ENCODE measurements at places on chromosomes 2 and 18.
A peak's percentile ranks its signal among the peaks of the same experiment; 100 is the strongest.

DNA sequence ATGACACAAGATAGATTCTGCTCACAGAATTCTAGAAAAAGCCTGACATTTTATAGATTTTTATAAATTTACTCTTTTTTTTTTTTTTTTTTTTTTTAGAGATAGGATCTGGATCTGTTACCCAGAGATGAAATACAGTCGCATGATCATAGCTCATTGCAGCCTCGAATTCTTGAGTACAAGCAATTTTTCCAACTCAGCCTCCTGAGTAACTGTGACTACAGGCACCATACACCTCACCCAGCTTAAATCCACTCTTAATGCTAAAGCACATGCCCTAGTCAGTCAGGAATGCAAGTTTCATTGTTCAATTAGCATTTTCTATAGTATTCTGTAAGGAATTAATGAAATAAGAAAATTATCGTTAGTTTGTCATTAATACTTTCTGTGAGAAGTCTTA lies 32.1 kb upstream of the WDR75 start:
- DNase-seq: no peak

GRCh38 chr18:74520096-74520833 lies 14.0 kb upstream of the CNDP1 start:
- no peak for DNase-seq

DNA sequence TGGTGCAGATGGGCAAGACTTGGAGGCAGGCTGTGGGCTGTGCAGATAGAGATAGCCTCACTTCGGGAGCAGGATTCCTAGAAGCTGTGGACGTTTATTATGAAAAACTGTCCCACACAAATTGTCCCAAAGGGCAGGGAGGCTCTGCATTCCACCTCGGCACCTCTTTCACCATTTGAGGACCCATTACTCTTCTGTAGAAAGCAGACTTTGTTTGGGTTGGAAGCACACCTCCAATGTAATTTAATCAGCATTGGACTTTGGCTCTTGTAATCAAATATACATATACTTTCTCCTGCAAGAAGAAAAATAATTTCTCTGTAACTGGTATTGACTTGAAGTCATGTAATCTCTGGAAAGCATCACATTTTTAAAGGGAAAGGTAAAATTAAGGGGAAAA lies 8.5 kb downstream of the ONECUT2 start:
- no peak for DNase-seq

DNA sequence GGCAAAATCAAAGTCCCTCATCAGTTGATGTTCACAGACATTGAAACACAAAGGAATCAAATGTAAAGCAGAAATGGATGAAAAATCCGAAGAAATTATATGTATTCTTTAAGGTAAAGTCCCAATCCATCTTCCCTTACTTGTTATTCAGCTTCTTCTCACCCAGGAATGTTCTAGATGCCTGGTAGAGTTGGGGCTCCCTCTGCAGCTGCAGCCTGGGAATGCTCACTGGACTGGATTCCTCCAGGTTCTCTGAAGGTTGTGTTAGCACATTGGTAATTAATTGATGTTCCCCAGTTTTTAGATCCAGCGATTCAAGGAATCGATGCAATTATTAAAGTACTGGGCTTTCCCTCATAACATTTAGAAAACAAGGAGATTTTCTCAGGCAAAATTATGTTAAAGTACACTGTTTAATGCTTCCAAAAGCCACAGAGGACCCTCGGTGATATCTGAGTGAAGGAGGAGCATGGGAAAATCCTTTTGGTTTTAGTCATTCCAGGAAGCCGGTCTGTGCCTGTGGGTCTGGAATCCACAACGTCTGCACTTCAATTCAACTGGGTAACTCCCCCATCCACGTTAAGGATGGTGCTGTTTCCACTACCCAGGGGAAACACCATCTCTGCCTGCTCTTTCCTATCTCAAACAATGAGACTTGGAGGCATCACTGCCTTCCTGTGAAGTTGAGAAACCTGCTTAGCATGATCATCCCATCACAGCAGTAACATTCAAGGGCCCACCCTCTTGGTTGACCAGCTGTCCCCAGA lies 22.0 kb downstream of the NTSR2 start:
- DNase-seq: no peak

- DNase-seq: no peak
Measured at GRCh38 chr18:8933714-8934284, 168.7 kb upstream of the NDUFV2 start.

DNA sequence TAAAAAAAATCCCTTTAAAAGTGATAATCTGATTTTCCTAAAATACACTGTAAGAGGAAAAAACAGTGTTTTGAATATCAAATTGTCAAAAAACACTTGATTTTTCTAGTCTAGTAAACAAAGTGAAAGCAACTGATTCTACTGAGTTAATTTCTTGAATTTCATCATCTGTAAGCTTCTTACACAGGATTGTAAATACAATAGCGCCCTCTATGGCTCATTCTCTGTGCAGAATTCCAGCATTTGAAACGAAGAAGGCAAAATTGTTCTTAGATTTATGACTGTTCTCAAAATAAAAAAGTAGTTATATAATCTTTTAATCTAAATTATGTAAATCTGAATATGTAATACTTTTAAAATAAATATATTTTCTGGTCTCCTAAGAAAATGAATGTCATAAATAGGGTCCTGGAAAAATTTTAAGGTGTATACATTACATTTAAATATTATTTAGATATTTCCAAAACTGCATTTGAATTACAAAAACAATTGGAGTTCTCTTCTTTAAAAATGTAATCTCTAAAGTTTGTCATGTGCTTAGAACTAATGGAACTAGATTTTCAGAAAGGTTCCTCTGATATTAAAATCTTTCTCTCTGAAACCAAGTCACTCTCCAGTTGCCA lies 176.9 kb upstream of the MC4R start:
- peak; percentile 85 for DNase-seq

DNA sequence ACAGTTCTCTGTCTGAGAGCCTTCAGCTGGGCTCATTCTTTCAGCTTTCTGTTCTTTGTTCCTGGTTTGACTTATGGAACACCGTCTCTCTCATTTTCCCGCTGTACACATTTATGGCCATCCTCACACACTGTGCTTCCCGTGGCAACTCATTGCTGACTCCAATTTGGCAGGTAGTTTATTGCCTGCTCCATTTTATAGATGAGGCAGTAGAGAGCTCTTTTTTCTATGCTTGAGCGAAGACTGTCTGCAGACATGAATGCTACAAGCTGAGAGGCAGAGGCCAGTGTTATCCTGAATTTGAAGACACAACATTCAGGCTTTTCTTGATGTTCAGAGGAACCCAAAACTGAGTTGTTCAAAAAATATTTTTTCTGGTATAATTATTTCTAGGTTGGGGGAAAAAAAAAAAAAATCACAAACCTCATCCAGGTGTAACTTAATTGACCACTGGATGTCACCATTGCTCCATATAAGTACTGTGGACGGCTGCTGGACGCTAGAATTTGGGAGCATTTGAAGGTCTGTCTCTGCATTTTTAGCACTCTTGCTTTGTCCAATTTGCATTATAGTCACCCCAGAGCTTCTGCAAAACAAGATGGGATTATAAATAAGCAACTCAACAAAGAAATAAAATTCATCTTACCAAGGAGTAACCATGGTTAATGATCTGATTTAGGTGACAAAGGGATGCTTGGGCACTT lies 83.5 kb downstream of the HRH4 start:
- DNase-seq: peak; percentile 3

- DNase-seq: no peak
Measured at GRCh38 chr2:215358891-215359575, 47.2 kb downstream of the ATIC start.

DNA sequence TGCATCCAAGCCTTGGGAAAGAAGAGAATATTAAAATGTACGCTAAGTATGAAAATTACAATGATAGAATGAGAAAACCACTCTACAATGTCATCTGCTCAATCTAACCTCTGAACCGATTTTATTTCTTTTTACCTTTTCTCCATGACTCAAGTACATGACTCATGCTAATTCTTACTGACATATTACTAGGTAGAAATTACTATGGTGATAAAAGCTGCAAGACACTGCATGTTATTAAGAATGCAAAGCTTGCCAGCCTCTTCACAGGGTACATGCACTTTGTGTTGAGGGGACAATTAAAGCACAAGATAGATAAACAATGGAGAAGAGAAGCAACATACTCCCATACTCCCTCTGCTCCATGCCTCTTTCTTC lies 20.7 kb downstream of the SFT2D3 start:
- no peak for DNase-seq

DNA sequence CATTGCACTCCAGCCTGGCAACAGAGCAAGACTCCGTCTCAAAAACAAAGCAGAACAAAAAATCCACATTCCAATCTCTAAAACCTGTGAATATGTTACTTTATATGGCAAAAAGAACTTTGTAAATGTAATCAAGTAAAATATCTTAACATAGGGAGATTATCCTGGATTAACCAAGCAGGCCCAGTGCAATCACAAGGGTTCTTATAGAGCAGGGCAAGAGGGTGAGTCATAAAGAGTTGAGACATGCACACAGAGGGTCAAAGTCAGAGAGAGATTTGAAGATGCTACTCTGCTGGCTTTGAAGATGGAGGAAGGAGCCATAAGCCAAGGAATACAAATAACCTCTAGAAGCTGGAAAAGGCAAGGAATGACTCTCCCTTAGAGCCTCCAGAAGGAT lies 60.9 kb upstream of the SLC9A2 start:
- peak; percentile 11 for DNase-seq

GRCh38 chr2:38586931-38587330 lies 15.8 kb downstream of the HNRNPLL start:
- peak; percentile 28 for DNase-seq

DNA sequence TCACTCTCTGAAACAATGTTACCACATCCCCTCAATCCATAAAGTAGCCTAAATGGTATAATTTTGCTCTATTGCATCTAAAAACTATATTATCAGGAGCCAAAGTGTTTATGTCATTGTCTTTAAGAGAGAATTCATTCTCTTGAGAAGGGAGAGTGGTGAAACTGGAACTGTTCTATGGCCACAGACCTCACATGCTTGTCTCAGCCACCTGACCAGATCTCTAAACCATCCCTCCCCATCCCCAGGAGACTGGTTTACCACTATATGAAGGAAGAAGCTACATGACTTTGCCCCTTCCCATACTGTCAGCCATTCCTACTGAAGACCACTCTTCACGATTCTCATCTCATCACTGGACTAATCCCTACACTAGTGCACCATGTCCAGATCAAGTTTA lies 9.6 kb downstream of the CDH7 start:
- DNase-seq: no peak

- DNase-seq: peak; percentile 69
Measured at GRCh38 chr2:218284106-218284811, 8.0 kb downstream of the TMBIM1 start.

DNA sequence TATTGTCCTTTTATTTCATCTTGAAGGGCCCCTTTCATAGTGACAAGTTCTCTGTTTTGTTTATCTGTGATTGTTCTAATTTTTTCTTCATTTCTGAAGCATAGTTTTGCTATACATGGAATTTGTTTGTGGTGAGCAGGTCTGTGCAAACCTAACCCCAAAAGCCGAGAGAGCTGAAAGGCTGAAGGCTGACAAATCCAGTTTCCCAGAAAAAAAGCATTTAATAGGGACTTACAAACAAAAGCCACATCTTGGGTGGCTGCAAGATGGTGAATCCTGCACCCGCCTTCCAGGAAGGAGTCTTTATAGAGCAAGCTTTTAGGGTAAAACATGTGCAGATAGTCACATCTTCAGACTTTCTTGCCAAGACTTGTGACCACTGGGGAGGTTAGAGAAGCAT lies 473.4 kb upstream of the TRIB2 start:
- no peak for DNase-seq

DNA sequence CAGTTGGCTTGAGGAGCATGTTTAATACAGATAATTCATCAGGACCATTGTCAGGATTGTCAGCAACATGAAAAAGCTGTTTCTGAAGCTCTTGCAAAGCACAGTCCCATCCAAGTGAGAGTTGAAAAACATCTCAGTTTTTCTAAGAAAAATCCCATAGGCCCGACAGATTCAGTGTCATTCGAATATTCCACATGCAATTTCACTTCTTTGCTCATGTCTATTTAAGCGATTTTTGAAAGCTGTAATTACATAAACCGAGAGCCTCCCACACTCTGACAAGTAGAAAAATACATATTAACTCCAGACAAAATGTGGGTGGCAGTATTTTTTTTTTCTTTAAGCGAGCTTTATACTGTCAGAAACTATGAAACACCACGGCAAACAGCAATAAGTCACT lies 134.7 kb upstream of the GALNT5 start:
- no peak for DNase-seq

DNA sequence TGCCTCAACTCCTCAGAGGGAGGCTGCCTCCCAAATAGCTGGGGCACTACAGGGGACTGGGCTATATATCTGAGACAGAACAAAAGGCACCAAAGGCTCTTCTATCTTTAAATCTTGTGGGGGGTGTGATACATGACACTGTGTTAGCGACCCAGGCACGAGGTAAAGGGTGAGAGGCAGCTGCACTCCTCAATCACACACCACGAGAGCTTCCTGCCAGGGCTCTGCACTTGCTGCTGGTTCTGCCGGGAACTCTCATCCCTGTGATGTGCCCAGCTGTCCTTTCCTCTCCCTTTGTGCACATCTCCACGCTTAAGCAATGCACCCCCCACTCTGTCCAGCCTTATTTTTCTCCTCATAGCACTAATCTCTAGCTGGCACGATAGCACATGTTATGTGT lies 32.4 kb downstream of the NPC1 start:
- DNase-seq: no peak

DNA sequence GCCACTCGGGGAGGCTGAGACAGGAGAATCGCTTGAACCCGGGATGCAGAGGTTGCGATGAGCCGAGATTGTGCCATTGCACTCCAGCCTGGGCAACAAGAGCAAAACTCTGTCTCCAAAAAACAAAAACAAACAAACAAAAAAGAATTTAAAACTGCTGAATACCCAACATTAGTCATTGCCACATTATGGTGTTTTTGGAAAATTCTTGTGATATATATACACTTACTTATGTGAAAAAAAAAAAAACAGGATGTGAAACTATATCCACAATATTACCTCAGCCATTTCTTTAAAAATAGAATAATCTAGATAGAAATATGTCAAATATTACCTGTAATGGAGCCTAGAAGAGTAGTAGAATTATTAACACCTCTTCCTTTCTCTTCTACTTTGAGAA lies 288.3 kb upstream of the FN1 start:
- peak; percentile 34 for DNase-seq

GRCh38 chr2:6325616-6326015 lies 540.1 kb downstream of the CMPK2 start:
- no peak for DNase-seq

Data from suppressor macrophage treated with lipopolysaccharide for 1 hour (primary cell).